Urothelium cell line (cell line): ENCODE measurements at places on chromosomes 2 and 18.
A peak's percentile ranks its signal among the peaks of the same experiment; 100 is the strongest.

GRCh38 chr2:241775223-241776177, 1.1 kb upstream of the GAL3ST2 start:
- no peak for DNase-seq

- DNase-seq = no peak
Measured at GRCh38 chr2:215787025-215787424, 226.3 kb downstream of the MREG start.

DNA sequence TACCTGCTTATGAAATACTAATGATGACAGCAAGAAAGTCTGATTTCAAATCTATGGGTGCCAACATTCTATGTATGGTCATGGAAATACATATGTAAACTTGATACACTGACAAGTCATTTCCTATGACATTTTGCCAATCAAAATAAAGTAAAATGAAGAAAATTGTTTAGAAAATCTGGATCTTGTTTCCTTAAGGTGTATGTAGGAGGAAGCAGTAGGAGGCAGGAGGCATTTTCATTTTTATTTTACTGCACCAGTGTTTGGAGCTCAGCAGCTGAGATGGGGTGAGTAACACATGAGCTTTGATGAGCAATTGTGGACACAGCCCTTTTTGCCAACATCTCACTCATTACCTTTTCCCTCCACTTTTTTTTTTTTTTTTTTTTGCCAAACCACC, 167.0 kb downstream of the AFF3 start:
- no peak for DNase-seq

DNA sequence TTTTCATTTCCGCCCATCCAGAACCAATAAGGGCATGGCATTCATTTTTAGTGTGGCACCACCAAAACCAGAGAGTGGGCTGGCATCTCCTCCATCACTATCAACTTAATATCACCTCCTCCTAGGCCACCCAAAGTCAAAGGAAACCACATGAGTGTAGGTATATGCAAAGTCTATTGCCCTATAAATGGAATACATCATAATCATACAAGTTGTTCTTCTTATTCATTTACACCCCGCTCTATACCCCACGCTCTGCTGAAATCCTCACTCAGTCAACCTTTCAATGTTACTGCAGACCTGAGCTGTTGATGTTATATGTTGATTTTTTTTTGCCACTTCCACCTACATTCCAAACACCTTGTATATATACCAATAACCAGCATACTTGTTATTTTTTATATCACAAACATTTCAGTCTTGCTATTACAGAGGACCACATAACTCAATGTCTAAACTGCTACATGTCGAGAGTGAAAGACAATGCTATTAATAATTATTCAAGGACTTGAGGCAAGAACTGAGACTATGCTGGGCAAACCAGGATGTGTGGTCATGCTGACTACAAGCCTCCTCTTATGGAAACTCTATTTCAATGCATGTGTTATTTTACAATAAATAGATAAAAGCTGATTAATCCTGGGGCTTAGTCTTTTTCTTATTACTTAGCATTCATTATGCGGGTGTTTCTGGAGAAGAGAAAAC, 466.5 kb upstream of the ID2 start:
- DNase-seq = no peak

GRCh38 chr2:32495139-32495538, 132.7 kb upstream of the TTC27 start:
- no peak for DNase-seq

GRCh38 chr2:162072181-162072702, 1.8 kb downstream of the DPP4 start:
- no peak for DNase-seq

- no peak for DNase-seq
Measured at GRCh38 chr2:84639751-84640150, 123.5 kb downstream of the DNAH6 start.

DNA sequence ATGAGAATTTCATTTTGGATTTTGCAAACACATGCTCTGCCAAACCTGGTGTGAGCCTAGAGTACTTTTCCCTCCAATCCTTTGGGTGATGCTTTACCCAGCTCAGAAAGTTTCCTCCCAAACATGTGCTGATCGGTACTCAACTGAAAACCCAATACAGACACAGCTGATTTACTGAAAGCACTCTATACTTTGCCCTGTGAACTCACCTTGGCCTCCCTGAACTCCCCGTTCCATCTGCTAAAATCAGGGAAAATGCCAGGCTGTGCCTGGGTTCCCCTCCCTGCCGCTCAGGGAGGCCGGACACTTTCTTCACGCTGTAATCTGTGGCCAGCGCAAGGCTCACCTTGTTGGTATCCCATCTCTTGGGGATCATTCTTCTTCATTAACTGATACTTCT, 391.2 kb downstream of the CBLN2 start:
- DNase-seq = no peak

DNA sequence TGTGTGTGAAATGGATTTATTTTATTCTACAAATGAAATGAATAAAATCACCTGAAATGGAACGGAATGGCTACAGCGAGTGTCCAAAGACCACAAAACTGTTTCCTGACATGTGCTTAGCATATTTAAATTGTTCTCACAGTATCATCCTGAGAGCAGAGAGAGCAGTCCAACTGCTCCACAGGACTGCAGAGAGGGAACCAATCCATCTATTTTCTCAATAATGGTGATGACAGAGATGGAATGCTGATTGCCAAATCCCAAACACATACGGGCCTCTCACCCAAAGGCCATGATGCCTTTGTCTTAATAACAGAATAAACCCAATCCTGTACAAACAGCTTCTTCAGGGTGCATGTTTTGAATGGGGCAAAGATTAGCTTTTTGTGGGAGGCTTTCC, 41.1 kb downstream of the STAT1 start:
- DNase-seq = no peak

DNA sequence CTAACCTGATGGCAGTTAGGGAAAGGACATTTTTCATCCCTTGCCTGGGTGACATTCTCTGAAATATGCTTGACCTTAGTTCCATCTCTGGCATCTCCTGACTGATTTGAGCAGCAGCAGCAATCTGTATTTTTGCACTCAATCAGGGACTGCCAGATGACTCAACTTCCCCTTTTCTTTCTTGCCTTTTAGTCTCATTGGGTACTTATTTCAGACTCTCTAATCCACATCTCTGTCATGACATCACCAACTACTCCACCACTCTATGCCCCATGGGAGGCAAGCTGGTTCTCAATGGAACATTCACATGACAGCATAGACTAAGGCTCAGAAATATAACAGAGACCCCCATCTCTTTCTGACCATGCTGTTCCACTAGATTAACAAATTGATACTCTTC, 254.2 kb downstream of the RIT2 start:
- no peak for DNase-seq

GRCh38 chr2:18345848-18346247, 214.6 kb downstream of the RDH14 start:
- DNase-seq = peak; percentile 22

DNA sequence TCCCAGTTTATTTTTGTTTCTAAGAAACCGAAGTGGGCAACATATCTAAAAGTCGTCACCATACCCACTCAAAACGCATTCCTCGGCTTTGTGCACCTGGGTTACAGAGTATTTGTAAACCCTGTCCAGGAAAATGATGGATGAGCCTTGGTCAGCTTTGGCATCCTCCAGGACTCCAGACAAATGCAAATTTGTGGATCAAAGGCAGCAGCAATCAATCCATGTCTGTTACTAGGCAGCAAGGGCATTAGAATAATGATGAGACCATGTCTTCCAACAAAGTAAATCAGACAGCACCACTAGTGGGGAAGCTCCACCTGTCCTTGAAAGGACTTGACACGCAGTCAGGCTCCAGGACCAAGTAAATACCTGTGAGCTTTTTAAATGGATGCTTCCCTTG, 672.6 kb upstream of the GYPC start:
- no peak for DNase-seq

DNA sequence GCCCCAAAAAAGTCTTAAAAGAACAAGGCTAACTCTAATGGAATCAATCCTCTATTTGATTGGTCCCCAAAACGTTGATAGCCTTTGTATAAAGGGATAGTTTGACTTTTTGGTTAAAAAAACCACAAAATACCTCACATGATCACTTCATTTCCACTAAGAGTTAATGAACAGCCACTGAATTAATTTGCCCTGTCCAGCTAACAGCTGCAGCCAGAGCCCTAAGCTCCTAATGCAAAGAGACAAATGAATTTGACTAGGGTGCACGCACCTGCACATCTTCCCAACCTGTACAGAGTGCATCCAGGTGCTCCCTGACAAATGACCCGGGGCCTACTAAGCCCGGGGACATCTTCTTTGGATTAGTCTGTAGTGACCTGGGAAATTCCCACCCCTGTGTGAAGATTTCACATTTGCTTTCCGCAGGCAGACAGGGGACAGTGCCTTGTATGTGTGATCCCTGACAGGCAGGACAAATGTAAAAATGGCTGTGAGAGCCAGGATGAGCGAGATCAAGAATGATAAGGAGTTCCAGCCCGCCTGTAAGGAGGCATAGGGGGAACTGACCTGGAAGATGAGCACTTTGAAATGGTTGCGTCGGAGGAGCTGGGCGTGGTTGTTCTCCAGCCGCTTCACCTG, 893 bp downstream of the CAVIN2 start:
- no peak for DNase-seq

DNA sequence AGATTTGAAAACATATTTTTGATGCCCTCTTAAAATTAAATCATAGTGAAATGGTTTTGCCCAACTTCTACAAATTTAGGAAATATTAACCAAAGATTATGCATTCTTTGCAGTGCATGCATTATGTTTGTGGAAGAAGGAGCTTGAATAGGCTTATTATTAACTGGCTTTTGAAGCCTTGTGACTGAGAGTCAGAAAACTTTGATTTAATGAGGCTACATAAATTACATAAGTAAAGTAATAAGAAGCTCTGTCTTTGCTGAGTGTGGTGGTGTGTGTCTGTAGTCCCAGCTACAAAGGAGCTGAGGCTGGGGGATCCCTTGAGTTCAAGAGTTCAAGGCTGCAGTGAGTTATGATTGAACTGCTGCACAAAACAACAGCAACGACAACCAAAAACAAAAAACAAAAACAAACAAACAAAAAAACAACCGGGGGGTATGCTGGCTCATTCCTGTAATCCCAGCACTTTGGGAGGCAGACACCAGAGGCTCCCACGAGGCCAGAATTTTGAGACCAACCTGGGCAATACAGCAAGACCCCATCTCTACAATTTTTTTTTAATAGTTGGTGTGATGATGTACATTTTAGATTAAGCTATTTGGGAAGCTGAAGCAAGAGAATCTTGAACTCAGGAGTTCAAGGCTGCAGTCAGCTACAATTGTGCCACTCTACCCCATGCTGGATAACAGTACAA, 57.0 kb upstream of the LRRTM4 start:
- no peak for DNase-seq

DNA sequence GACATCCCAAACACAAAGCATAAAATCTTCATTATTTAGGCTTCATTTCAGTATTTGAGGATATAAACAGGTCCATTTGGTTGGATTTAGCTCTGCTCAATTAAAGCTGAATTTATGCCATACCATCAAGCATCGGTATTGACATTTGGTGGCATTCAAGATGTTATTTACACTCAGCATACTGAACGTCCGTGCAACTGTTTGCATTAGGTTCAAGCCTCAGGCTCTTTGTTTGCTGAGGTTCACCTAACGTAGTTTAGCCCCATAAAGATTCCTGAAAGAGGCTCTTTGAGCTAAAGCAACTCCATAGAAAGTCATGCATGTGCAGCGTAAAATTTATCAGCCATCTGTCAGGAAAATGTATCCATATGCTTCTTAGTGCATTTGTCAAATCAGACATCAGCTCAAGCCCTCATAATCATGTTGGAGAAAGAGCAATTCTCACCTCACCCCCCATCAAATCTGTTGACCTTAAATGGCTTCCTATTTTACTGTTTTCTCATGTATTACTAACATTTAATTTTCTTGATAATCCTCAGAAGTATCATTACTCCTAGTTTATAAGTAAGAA, 366.9 kb downstream of the EPHA4 start:
- DNase-seq = no peak

GRCh38 chr2:124257120-124257519, 232.0 kb downstream of the CNTNAP5 start:
- DNase-seq = no peak

DNA sequence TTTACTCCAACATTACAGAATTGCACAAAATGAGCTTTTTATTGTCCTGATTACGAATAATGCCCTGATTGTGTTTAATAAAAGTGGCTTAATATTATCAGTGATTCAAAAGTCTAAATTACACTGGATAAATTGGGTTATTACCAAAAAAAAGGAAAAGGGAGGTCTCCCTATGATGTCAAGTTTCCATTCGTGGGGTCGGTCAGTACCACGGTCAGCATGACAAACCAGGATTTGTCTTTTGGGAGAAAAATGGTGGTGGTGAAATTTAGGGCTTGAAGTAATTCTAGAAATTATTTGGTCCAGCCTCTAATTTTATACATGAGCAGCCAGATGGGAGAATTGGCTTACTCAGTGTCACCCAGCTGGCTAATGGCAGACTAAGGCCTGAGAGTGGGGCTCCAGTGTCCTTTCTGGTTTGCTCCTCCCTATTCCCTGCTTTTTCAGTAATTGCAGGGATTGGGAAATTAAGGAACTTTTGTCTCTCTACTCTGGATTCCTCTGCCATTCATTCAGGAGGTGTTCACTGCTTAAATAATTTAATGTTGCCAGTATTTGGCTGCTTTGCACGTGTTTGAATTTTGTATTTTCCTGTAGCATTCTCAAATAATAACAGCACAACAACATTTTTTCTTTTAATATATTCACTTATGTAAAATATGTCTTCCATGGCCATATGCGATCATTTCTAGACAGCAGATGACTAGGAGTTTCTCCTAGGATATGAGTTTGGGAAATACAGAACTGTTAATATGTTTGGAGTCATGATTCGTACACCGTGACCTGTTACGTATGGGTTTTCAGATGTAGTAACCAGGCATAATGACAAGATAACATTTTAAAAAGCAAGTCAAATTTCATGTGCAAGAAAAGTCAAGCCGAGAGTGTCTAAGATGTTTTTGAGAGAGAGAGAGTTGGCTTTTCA, 128.9 kb upstream of the NOSTRIN start:
- no peak for DNase-seq

DNA sequence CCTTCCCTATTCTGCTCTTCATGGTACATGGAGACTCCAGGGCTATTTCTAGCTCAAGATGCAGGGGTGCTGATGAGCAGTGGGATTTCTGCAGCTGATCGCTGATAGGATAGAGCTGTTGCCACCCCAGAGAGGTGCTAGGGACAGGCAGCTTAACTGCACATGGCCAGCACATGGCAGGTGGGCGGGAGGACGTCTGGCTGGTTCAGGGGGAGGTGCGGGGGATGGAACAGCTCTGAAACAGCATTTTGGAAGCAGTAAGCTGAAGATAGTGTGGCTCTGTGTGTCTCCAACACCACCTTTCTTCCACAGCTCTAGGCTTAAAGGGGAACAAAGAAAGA, 151.9 kb upstream of the PELI1 start:
- no peak for DNase-seq
